Progenitor cell of endocrine pancreas (in vitro differentiated cells): ENCODE measurements at places on chromosomes 6 and 20.

- DNase-seq, result no peak
- peaks cover 5% of the 10 kb centered on the region for H3K36me3 ChIP-seq
- no peaks in the 10 kb centered on the region for H3K27me3 ChIP-seq
Measured at GRCh38 chr20:46400828-46401477, 5.5 kb downstream of the ELMO2 start.

DNA sequence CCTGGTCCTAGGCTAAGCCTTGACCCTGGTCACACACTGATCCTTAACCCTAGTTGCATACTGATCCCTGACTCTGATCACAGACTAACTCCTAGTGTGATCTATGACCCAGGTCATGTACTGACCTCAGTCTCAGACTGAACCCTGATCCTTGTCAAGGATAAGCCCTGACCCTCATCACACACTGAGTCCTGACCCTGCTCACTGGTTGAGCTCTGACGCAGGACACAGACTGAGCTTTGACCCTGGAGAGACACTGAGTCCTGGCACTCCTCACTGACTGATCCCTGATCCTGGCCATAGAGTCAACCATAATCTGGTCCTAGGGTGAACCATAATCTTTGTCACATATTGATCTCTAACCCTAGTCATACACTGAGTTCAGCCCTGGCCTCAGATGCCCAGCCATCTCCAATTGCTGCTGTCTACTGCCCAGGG, 37.9 kb downstream of the KCNB1 start:
- H3K4me1 ChIP-seq, result no peaks in the 10 kb centered on the region
- H3K36me3 ChIP-seq, result no peaks in the 10 kb centered on the region
- H3K4me3 ChIP-seq, result no peak overlapping the region
- H3K27ac ChIP-seq, result no peak overlapping the region
- no peak for DNase-seq

DNA sequence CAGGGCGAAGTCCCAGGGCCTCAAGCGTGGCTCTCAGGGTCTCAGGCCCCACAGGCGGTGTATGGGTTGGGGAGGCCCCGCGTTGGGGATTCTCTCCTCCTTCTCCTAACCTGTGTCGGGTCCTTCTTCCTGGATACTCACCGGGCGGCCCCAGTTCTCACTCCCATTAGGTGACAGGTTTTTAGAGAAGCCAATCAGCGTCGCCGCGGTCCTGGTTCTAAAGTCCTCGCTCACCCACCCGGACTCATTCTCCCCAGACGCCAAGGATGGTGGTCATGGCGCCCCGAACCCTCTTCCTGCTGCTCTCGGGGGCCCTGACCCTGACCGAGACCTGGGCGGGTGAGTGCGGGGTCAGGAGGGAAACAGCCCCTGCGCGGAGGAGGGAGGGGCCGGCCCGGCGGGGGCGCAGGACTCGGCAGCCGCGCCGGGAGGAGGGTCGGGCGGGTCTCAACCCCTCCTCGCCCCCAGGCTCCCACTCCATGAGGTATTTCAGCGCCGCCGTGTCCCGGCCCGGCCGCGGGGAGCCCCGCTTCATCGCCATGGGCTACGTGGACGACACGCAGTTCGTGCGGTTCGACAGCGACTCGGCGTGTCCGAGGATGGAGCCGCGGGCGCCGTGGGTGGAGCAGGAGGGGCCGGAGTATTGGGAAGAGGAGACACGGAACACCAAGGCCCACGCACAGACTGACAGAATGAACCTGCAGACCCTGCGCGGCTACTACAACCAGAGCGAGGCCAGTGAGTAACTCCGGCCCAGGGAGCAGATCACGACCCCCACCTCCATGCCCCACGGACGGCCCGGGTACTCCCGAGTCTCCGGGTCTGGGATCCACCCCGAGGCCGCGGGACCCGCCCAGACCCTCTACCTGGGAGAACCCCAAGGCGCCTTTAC, at the start of gene HLA-G:
HLA-G (plus strand) TSS at position 247 of the 892 bp plus-strand sequence; CDS start at position 267, 20 bp downstream.
- no peak for DNase-seq
- H3K27ac ChIP-seq, result no peak within 1 kb of the TSS
- H3K4me3 ChIP-seq, result peak within 1 kb of the TSS; percentile 60
- H3K4me1 ChIP-seq, result no peaks in the 10 kb centered on the region
- no peaks in the 10 kb centered on the region for H3K36me3 ChIP-seq

DNA sequence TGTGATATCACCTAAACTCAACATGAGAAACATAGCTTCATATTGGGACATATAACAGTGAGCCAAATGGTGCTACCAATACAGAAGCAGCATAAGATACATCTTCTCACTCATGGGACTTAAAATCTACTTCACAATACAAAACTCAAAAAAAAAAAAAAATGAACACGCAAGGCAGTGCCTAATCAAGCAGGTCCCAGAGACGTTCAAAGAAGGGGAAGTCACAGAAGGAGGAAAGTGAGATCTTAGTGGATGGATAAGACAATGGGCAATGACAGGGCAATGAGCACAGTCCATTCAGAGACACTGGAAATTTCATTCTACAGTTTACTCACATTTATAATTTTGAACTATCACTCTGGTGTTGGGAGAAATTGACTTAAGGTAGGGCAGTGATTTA, 88.3 kb downstream of the FAM50B start:
- no peak overlapping the region for H3K4me3 ChIP-seq
- no peaks in the 10 kb centered on the region for H3K36me3 ChIP-seq
- peaks cover 3% of the 10 kb centered on the region for H3K27me3 ChIP-seq
- DNase-seq, result no peak
- H3K27ac ChIP-seq, result no peak overlapping the region
- no peaks in the 10 kb centered on the region for H3K4me1 ChIP-seq

DNA sequence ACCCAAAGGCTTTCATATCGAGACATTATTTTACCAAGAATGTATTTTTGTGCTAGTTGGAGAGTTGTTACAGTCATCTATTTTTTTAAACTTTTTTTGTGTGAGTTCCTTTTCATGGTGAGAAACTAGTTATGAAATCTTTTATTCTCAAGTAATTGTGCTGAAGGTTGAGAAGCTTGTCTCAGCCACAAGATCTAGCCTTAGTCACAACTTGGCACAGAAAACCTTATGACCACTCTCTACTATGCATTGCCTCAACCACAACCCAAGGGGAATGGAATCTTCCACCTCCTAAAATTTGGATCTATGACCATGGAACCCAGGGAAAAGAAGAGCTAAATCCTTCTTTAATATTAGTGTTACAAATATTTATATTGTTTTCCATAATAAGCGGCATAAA, 58.5 kb downstream of the HS3ST5 start:
- DNase-seq, result no peak
- peaks cover 8% of the 10 kb centered on the region for H3K27me3 ChIP-seq
- no peak overlapping the region for H3K27ac ChIP-seq
- H3K4me1 ChIP-seq, result no peaks in the 10 kb centered on the region
- H3K36me3 ChIP-seq, result no peaks in the 10 kb centered on the region

DNA sequence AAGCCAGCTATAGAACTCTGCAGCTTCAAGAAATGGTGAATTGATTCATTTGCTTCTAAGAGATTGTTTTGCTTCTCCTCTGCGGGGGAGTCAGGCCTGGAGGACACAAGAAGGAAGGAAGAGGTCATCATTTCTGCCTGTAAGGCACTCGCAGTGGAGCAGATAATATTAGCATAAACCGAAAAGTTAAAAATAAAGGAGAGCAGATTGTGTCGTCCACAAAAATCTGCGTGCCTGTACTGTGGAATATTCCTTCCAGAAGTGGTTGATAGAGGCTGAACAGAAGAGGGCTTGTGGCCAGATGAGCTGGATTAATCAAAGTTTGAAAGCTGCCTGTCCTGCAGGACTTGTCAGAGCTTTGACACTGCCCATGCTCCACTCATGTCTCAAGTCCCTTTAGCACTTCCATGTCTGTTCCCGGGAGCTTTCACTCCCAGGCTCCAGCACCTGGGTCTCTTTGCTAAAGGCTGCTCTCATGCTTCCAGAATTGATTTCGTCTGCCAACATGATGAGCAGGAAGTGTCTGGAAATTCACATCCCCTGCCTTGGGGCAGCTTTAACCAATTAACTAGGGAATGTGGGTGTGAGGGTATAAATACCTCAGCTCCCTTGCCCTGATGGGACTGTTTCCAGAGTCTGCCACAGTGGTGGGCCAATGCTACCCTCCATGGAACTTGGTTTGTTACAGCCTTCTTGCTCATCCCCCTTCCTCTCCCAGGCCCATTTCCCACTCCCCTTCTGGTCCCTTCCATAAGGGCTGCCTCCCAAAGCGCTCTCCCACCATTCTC, 65.1 kb upstream of the STX16 start:
- H3K27ac ChIP-seq, result no peak overlapping the region
- peaks cover 5% of the 10 kb centered on the region for H3K4me1 ChIP-seq
- H3K27me3 ChIP-seq, result peaks cover 31% of the 10 kb centered on the region
- H3K36me3 ChIP-seq, result no peaks in the 10 kb centered on the region
- no peak overlapping the region for H3K4me3 ChIP-seq
- no peak for DNase-seq

DNA sequence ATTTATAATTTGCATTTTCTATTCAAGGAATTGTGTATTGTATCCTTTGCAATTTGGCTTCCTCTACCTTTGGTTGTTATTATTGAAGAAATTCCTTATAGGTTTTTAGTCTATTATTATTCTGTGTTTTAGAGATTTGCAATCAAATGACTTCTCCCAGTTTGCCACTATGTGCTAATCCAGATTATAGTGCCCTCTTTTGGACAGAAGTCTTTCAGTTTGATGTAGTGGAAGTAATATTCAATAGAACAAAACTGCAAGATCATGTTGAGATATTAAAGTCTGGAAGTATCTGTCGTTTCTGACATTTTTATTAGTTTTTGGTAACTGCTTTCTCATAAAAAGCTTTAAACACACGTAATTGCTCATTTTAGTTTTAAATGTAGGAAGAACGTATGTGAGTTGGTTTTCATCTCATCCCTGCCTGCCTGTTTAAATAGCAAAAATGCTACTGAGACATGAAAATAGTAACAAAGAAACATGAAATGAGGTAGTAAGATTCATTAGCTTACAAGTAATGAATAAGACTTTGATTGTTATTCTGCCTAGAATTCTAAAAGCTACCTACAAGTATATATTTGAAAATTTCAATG, 72.8 kb downstream of the RTN4IP1 start:
- no peak overlapping the region for H3K4me3 ChIP-seq
- no peaks in the 10 kb centered on the region for H3K27me3 ChIP-seq
- peaks cover 3% of the 10 kb centered on the region for H3K4me1 ChIP-seq
- no peak overlapping the region for H3K27ac ChIP-seq
- DNase-seq, result no peak

- no peak overlapping the region for H3K4me3 ChIP-seq
- H3K4me1 ChIP-seq, result no peaks in the 10 kb centered on the region
- H3K27me3 ChIP-seq, result peaks cover 2% of the 10 kb centered on the region
- no peak for DNase-seq
- no peaks in the 10 kb centered on the region for H3K36me3 ChIP-seq
Measured at GRCh38 chr6:4561078-4561435, 215.1 kb upstream of the CDYL start.

DNA sequence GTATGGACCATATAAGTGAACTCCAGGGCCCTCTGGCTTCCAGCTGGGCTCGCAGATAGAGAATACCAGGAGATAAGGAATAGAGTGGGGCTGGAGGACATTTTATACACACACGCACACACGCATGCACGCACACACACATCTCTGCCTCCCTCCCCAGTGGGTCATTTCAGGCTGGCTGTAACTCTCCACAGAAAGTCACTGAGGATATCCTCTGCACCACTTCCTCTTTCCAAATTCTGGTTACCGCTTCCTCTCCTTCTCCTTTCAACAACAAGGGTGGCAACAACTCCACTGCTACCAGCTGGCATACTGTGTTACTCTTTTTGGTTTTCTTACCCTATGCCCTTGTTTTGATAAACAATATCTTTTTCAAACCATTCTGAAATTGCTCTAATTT, 280.2 kb downstream of the COL12A1 start:
- no peak for DNase-seq
- no peaks in the 10 kb centered on the region for H3K27me3 ChIP-seq
- H3K4me1 ChIP-seq, result no peaks in the 10 kb centered on the region

GRCh38 chr6:38686270-38687042, 16.5 kb downstream of the GLO1 start:
- no peaks in the 10 kb centered on the region for H3K27me3 ChIP-seq
- H3K27ac ChIP-seq, result no peak overlapping the region
- H3K4me3 ChIP-seq, result no peak overlapping the region
- no peak for DNase-seq

- no peak overlapping the region for H3K27ac ChIP-seq
- DNase-seq, result no peak
- H3K4me3 ChIP-seq, result no peak overlapping the region
Measured at GRCh38 chr6:125346201-125346925, 44.6 kb upstream of the HDDC2 start.

- H3K4me3 ChIP-seq, result no peak overlapping the region
- peaks cover 2% of the 10 kb centered on the region for H3K4me1 ChIP-seq
- H3K36me3 ChIP-seq, result peaks cover 3% of the 10 kb centered on the region
- no peaks in the 10 kb centered on the region for H3K27me3 ChIP-seq
- H3K27ac ChIP-seq, result no peak overlapping the region
- no peak for DNase-seq
Measured at GRCh38 chr6:74782346-74782745, 423.5 kb downstream of the COL12A1 start.

DNA sequence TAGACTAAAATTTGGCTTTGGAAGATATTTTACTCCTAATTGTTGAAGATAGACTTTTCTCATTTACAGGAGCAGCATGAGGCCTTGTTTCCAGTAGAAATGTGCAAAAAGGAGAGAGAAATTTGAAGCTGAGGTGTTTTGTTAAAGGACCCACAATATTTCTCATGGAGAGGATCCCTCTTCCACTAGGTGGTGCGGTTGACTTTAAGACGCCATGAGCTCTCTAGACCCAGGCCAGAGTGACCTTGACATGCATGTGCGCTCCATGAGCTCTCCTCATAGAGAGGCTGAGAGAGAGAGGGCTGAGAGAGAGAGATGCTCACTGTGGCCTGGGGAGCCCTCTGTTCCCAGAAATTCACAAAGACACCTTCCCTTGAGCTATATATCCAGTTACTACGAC, 861.2 kb upstream of the EYS start:
- H3K27ac ChIP-seq, result no peak overlapping the region
- no peak for DNase-seq
- peaks cover 4% of the 10 kb centered on the region for H3K4me1 ChIP-seq
- no peaks in the 10 kb centered on the region for H3K36me3 ChIP-seq
- no peak overlapping the region for H3K4me3 ChIP-seq

GRCh38 chr20:24697411-24697810, 228.0 kb downstream of the SYNDIG1 start:
- H3K4me1 ChIP-seq, result no peaks in the 10 kb centered on the region
- peaks cover 26% of the 10 kb centered on the region for H3K27me3 ChIP-seq
- no peaks in the 10 kb centered on the region for H3K36me3 ChIP-seq
- no peak for DNase-seq
- no peak overlapping the region for H3K27ac ChIP-seq
- no peak overlapping the region for H3K4me3 ChIP-seq

- H3K4me1 ChIP-seq, result no peaks in the 10 kb centered on the region
- no peak overlapping the region for H3K27ac ChIP-seq
- H3K36me3 ChIP-seq, result peaks cover 7% of the 10 kb centered on the region
- H3K4me3 ChIP-seq, result no peak overlapping the region
- no peak for DNase-seq
- H3K27me3 ChIP-seq, result no peaks in the 10 kb centered on the region
Measured at GRCh38 chr6:143183666-143184065, 123.0 kb downstream of the AIG1 start.
